ENCODE measurements at places on chromosomes 13 and 19.

GRCh38 chr19:50639121-50640112 is at the start of gene SYT3:
SYT3 (minus strand) TSS chr19:50639881; CDS start chr19:50637411, 2,470 bp downstream.
- DNase-seq = peak; percentile 15

- no peak for DNase-seq
These were observed 19.4 kb downstream of the TSSK6 start for GRCh38 chr19:19495614-19496603.

DNA sequence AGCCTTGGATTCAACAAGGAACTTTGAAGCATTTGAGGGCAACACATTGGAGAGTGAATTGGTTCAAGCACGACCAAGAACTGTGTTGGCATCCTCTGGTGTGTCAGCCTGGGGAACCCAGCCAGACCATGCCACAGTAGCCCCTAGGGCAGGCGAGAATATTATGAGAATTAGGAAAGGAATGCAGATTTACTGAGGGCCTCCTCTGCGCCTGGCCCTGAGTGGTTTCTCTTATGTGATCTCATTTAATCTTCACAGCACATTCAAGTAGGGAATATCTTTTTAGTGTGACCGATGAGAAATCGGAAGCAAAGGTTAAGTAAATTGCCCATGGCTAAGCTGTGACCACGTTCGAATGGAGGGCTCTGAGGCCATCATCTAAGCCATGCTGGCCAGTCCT is 15.3 kb upstream of the ERICH6B start:
- DNase-seq = no peak

DNA sequence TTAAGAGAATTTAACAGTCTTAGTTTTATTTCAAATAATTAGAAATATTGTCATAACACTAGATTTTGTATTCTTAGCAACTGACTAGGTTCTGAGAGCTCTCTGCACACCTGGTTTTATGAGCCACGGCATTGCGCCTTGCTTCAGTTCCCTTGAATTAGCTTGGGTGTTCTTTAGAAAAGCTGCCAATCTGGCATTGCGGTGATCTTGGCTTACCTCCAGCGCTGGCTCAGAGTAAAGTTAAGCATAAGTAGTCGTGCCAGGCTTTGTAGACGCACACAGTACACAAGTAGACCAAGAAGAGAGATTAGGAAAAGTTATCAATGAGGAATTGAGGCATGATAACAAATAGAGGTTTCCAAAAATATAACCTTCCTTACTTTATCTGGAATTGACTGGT is 45.7 kb downstream of the TPP2 start:
- no peak for DNase-seq

DNA sequence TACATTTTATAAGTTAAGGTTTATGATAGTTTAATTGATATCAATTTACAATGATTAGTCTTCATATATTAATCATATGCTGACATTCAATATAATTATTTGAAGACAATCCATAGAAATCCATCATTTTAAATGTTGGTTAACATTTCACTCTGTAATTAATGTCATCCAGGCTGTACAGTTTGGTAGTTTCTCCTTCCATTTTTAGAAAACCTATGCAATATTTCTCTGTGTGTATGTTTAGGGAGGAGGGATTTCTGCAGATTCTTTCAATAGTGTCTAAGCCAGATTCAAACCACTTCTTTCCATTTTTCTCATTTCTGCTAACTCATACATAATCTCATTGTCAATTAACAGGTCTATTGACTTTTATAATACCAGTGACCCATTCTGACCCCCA is 1159.0 kb upstream of the ATXN8OS start:
- no peak for DNase-seq

GRCh38 chr13:110500341-110500740 is 61.2 kb downstream of the RAB20 start:
- DNase-seq = no peak

DNA sequence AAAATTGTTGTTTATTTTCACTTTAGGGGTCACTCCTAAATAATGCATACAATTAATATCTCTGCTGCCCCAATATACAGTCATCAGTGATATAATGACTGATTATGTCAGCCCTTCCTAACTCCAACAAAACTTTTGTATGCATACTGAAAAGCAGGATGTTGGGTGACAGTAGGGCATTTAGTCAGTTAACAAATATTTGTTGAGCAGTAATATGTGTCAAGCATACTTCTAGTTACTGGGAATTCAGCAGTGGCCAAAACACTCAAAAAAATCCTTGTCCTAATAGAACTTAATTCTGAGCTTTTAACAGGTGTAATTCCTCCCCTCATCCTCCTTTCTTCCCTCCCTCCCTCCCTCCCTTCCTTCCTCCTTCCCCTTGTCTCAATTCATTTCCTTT is 560.7 kb upstream of the KLHL1 start:
- no peak for DNase-seq

- DNase-seq = no peak
These were observed 22.7 kb downstream of the SERTM1 start for GRCh38 chr13:36696410-36697010.

All from activated naive CD4-positive, alpha-beta T cell (primary cell).